ENCODE measurements at places on chromosomes 4 and X. TPM values are rescaled to one million over a fixed set of nuclear protein-coding genes. Genes with fewer than 3 reads are reported as not detected.

GRCh38 chr4:105361053-105361452 lies 112.8 kb downstream of the PPA2 start:
- DNase-seq, result no peak

Gene TCEAL6
- not detected for total RNA-seq

GRCh38 chrX:140157611-140158010 lies 192.3 kb upstream of the CXorf66 start:
- no peak for DNase-seq

DNA sequence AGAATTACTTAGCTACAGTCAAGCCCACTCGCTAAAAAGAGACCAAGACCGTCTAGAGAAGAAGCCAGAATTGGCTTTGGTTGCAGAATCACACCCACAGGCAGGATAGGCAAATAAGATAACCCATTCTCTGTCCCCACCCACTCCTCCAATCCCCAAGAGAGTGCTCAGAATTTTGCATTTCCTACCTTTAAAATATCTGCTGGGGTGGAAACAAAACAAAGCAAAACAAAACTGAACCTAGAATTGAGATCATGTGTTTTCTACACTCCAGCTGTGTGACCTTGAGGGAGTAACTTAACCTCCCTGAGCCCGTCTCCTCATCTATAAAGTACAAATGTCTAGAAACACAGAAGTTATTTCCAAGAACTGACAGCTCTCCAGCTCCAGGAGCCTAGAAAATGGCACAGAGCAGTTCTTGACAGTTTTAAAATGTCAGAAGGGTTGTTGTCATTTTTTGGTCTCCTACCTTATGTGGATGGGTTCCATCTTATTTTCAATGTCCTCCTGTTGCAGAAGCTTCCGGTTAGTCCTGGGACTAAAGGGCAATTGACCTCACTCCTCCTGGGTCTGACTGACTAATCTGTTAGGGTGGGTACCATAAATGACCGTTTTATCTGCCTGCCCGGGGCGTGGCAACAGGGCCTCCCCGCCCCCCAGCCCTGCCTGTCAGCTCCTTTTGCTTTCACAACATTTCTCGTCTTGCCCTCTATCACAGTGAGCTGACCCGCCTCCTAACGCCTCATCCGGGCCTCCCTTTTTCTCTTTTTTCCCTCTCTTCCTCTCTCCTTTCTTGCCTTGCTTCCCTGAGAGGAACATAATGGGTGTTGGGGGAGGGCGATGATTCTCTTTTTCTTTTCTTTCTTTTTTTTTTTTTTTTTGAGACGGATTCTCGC lies 114.0 kb downstream of the RBM47 start:
- no peak for DNase-seq

DNA sequence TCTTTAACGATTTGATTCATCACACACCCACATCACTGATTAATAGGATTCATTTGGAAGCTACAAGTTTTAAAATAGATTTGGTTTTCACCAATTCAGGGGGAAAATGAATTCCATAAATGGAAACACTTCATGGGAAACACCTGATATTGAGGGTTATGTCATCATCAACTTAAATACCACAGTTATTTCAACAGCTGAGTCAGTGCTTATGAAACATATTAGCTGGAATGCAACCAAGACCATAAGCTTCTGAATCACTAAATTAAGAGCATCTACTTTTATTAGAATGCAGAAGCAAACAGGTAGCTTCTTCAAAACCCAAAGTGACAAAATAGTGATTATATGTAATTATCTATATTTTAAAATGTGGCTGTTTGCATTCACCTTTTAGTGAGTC lies 207.8 kb upstream of the DCAF8L1 start:
- no peak for DNase-seq

Gene CBR4
- 23.5 TPM for total RNA-seq

- no peak for DNase-seq
These were observed 115.7 kb upstream of the GATB start for GRCh38 chr4:151876381-151876988.

GRCh38 chr4:183180621-183181020 lies 81.6 kb downstream of the WWC2 start:
- DNase-seq, result no peak

- no peak for DNase-seq
These were observed 1947.6 kb upstream of the IGFBP7 start for GRCh38 chr4:59057804-59058203.

DNA sequence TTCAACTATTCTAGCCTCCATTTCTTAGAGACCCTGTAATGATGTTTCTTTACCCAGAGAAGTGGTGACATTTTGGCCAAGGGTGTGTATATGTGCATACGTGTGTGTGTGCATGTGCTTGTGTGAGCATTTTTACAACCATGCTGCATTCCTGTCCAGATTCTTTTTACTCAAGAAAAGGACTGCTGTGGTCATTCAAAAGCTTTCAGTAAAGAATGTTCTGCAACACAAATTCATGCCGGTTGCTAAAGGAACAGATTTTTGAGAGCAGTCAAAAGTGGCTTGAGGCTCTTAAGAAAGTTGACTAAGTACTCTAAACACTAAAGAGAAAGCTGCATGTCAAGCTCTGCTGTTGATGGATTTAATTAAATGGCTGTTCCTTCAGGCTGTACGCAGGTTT lies 65.0 kb upstream of the FMR1 start:
- DNase-seq, result no peak

DNA sequence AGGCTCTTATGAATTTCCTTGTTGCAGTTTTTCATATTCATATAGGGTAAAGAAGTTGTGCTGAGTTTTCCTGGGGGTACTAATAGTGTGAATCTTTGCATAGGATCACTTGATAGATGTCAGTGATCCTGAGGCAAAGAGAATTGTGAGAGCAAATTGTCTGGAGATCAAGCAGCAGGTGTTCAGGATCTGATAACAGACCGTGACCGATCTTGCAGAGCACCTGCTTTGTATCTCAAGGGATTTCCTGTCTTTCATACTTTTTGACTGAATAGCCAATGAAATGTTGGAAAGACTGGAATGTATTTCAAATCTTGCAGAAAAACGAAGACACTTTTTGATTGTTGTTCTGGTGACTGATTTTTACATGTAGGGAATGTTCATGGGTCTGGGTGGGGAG lies 914.5 kb downstream of the STIM2 start:
- DNase-seq, result no peak

Data from naive thymus-derived CD4-positive, alpha-beta T cell (primary cell).